NCI-H1694 (cell line): ENCODE measurements at places on chromosomes 12 and 14.

GRCh38 chr14:105605464-105606304 is 79.3 kb downstream of the TMEM121 start:
- no peak for DNase-seq

GRCh38 chr12:58086006-58086405 is 144.6 kb downstream of the ATP23 start:
- DNase-seq, result no peak

- DNase-seq, result peak; percentile 69
These were observed 112.0 kb downstream of the SLC15A5 start for GRCh38 chr12:16165506-16165905.

- DNase-seq, result no peak
These were observed 116.0 kb downstream of the PPP1R12A start for GRCh38 chr12:79818856-79819255.

- DNase-seq, result no peak
These were observed 174.5 kb downstream of the FBXL14 start for GRCh38 chr12:1419849-1420371.

DNA sequence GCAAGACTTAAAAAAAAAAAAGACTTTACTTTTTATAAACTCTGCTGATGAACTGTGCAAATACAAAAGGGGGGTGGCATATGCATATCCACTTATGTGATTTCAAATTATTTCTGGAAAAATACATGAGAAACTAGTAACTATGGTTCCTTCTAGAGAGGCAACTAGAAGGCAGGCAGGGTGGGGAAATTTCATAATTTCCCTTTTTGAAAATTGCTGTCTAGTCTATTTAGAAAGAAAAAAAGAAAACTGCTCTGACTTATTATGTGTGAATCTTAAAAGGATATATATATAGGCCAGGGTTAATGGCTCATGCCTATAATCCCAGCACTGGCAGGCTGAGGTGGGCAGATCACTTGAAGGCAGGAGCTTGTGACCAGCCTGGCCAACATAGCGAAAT is 42.3 kb downstream of the ANAPC7 start:
- DNase-seq, result no peak

GRCh38 chr12:4046495-4046840 is 173.3 kb upstream of the PARP11 start:
- no peak for DNase-seq

- DNase-seq, result no peak
These were observed 83.2 kb downstream of the BCL11B start for GRCh38 chr14:99188731-99189191.

- peak; percentile 35 for DNase-seq
These were observed 19.1 kb upstream of the RAD52 start for GRCh38 chr12:968545-968944.

DNA sequence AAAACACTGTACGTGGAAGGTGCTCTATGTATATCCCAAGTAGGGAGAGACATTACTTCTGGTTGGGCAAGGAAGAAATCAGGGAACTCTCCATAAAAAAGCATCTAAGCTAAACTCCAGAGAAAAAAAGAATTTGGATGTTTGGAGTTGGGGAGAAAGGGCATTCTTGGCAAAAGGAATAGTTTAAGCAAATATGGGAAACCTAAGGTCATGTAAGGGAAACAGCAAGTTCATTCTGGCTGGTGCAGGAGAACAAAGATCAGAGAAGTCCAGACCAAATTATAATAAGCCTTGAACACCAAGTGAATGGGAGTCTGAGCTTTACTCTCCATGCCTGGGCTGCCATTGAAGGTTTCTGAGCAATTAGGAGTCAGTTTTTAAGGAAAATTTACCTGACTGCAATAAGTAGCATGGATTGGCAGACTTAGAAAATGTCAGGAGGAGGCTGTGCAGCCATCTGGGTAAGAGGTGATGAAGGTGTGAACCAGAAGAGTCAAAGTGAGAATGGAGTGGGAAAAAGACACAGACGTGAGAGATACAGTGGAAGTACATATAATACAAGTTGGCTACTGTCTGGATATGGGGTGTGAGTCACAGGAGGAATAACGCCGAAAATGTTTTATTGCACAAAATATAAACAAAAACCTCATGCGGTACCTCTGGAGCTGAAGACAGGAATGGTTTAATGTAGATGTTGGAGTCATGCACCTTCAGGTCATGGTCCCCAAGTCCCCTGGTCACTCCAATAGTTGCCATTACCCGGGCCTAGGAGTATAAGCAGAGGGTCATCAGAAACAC is 222.6 kb downstream of the MON2 start:
- no peak for DNase-seq

DNA sequence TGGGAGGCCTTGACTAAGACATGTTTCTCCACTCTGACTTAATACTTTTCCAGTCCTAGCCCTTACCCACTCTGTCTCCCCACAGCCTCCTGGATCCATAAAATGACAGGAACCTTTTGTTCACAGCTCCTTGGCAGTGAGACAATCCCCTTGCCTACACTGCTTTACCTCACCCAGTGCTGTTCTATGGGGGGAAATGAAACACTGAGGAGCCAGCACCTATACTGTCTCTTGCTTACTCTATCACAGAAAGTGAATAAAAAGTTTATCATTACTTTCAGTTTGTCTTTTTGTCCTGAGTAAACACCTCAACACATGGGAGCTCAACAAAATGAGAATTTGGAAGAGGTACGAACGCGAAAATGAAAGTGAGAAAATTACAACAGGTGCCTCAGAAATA is 127.2 kb upstream of the DAAM1 start:
- DNase-seq, result no peak

DNA sequence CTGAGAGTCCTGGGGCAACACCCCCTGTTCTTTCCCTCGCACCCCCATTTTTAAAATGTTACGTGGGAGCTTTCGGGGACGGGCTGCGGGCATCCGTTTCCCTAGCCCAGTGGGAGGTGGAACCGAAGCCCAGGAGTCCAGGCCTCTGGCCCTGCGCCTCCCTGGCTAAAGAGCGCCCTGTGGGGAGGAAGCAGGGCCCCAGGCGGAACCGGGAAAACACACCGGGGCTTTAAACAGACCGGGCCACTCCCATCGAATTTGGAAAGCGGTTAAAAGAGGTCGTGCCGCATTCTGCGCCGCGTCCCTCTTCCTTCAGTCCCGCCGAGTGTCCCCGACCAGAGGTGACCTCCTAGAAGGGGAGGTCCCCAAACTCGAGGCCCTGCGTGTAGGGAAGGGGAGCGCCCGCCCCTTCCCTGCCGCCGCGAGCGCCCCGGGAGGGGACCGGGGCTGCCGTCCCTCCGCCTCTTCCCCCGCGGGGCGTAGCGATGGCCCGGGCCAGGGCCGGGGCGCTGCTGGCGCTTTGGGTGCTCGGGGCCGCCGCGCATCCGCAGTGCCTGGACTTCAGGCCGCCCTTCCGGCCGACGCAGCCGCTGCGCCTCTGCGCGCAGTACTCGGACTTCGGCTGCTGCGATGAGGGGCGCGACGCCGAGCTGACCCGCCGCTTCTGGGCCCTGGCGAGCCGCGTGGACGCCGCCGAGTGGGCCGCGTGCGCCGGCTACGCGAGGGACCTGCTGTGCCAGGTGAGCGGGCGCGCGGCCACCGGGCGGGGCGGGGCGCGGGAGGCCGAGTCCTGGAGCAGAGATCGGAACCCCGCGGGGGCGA is at the start of gene HHIPL1:
Gene HHIPL1, plus strand, starts transcription at position 407 of the 822 bp plus-strand sequence. Its CDS starts 79 bp downstream, at position 486.
- DNase-seq, result no peak

GRCh38 chr14:47278233-47278842 is 397.1 kb downstream of the MDGA2 start:
- peak; percentile 7 for DNase-seq

DNA sequence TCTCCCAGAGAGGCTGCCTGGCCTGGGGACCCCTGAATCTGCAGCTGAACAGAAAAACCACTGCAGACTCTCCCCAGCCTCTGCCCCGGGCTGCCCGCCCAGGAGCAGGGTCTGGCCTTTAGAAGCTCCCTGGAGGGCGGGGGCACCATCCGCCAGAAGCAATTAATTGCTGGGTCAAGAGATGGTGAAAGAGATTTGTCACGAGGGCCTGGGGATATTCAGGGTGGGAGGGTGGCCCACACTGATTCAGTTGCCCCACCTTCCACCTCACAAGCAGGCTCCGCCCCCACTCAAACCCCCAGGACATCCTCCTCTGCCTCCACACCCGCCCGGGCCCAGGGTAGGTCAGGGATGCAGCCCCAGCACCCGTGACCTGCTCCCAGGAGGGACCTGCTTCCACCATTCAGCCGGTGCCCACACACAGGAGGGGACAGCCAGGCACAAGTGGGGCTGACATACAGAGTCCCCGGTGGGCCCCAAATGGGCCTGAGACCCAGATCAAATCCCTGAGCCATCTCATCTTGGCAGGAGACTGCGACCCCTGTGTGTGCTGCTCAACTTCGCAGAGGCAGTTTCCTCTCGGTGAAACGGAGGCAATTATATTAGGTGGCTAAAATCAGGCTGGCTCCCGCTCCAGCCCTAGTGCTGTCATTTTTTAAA is 23.0 kb downstream of the NCOR2 start:
- DNase-seq, result no peak

DNA sequence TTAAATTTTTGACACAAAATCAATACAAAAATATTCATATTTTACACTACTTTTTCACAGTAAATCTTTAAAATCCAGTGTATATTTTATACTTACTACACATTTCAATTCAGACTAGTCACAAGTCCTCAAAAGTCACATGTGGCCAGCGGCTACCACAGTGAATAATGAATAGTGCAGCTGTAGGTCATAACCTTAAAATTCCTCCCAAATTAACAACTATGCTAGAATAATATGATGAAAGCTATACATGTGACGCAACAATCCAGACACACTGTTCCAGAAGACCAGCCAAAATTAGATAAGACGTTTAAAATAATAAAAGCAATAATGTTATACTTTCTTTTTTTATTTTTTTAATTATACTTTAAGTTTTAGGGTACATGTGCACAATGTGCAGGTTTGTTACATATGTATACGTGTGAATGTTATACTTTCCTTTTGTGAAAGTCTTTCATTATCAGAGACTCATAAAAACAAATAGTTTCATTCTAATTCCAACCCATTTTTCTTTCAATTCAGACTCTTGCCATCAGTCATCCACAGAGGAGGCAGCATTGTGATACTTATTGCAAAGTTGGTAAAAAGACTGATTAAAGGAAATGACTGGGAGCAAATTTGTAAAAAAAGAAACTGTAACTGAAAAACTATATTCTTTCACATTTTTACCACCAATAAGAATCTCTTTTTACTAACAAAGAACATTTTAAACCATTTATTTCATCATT is 67.0 kb downstream of the C2CD5 start:
- DNase-seq, result no peak

- no peak for DNase-seq
These were observed 66.6 kb downstream of the DAAM1 start for GRCh38 chr14:59254911-59255545.

DNA sequence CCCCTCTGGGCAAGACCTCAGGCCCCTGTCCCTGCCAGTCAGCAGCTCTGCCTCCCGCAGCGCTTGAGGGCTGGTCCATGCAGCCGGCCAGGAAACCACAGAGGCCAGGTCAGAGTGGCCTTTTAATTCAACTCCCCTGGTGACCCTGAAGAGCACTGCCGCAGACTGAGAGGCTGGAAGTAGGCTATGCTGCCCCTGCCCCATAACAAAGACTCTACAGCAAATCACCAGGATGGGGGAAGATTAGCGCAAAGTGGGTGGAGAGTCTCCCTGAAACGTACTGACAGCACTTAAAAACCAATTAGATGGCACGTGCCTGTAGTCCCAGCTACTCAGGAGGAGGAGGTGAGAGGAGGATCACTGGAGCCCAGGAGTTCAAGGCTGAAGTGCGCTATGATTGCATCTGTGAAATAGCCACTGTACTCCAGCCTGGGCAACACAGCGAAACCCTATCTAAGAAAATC is 70.5 kb downstream of the ITPK1 start:
- no peak for DNase-seq

GRCh38 chr12:39993268-39993667 is 112.6 kb downstream of the SLC2A13 start:
- no peak for DNase-seq

DNA sequence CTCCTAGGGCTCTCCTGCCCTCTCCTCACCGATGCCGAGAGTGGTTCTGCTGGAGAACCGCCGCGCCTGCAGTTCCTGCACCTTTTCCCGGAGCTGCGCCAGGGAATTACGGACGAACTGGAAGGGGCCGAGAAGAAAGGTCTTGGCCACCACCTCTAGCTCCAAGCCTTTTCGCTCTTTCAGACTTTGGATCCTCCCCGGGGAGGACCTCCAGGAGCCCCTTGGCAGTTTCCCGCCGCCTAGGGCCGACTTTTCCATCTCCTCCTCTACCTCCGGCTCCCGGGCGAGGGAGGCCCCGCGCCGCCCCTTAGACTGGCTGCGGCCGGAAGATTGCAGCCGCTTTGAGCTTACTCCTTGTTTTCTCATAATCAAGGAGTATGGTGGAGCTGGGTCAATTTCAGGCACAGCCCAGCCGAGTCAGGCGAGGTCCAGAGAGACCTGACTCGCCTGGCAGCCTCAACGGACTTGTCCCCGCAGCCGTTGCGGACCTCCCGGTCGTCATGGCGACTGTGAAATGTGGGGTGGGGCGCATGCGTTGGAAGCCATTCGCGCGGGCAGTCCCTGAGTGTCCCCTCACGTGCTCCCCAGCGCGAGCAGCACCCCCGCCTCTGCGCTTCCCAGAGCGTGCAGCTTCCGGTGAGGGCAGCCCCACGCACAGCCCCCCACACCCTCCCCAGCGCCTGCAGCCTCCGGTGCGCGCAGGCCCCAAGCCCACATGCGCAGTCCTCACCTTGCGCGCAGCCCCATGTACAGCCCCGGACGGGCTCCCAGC is at the start of gene DPY19L2:
Gene DPY19L2, minus strand, starts transcription at position 466 of the 772 bp plus-strand sequence. Its CDS starts 100 bp downstream, at position 366.
- no peak for DNase-seq

GRCh38 chr12:3809357-3810015 is 56.6 kb upstream of the CRACR2A start:
- no peak for DNase-seq

GRCh38 chr12:2902272-2902880 is 11.7 kb downstream of the TULP3 start:
- no peak for DNase-seq

DNA sequence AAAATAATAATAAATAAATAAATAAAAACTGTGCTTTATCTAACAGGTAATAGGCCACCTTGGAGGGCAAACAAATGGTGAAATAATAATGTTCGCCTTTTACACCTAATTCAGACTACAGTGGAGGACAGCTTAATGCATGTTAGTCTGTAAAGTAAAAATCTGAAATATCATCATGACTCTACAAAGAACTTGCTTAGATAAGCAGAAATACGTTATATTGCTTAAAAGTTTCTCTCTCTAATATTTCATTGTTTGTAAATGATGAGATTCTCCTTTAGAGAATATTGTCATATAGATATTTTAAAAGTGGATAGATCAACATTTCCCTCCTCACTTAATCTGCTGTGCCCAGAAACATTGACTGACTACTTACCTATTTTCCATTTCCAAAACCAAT is 98.7 kb upstream of the PDZRN4 start:
- DNase-seq, result no peak

DNA sequence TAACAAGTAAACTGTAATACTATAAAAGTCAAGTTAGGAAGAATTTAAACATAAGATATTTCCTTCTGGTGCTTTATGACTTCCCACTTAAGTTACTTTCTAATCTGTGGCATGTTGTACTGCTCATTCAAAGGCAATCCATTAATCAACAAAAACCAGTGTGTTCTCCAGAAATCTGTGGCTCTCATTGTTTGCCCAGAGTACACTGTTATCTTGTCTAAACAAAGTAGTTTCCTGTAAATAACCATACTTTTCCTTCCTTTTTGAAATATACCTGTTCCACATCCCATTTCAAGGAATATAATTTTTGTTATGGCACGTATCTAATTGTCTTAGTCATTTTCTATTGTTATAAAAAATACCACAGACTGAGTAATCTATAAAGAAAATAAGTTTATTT is 184.1 kb downstream of the CCER1 start:
- DNase-seq, result no peak

GRCh38 chr12:107369006-107369405 is 275.7 kb upstream of the CRY1 start:
- DNase-seq, result no peak

GRCh38 chr12:48423171-48423570 is 49.2 kb upstream of the ANP32D start:
- DNase-seq, result no peak
